ENCODE measurements at places on chromosomes 5 and 9.

DNA sequence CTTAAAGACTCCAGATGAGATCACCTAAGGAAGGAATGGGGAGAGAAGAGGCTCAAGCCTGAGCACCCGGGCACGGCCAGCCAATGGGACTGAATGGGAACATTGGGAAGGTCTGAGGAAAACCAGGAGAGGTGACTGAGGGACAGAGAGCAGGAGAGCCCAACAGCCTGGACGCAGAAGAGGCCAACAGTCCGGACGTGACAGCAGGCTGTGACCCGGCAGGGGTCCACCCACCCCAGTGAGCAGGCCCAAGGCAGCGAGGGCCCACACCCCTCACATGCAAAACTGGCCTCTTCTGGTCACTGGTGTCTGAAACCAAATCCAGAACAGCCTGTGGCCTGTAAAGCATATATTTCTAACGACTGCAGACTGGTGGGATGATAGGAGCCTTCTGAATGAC lies 7.6 kb upstream of the SPTLC1 start:
- no peak for DNase-seq

- DNase-seq: no peak
Measured at GRCh38 chr5:149930043-149930748, 14.4 kb downstream of the PDE6A start.

GRCh38 chr5:52994266-52994665 lies 5.1 kb downstream of the ITGA2 start:
- no peak for DNase-seq

DNA sequence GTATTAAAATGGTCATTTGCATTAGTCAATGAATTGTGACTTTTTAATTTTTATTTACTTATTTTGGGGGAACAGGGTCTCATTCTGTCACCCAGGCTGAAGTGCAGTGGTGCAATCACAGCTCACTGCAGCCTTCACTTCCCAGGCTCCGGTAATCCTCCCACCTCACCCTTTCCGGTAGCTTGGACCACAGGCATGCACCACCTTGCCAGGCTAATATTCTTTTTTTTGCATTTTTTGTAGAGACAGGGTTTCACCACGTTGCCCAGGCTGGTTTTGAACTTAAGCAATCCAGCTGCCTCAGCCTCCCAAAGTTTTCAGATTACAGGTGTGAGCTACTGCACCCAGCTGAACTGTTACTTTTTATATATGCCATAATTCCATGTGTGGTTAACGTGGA lies 143.4 kb downstream of the FBXL17 start:
- no peak for DNase-seq

DNA sequence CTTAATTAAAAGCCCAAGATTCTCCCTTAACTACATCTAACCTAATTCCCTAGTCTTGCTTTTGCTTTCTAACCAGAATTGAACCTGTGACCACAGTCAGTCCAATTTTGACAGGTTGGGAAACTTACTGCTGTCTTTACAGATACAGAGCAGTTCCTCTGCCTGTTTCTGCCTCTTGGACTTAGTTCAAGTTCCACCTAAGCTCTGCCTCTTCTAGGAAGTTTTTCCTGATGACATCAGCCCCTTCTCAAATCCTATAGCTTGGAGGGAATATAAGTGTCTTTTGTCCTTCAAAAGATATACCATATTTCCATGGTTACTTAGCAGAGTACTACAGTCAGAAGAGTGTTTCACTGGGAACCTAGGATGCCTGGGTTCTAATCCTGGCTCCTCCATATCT lies 31.7 kb downstream of the BRINP1 start:
- DNase-seq: no peak

DNA sequence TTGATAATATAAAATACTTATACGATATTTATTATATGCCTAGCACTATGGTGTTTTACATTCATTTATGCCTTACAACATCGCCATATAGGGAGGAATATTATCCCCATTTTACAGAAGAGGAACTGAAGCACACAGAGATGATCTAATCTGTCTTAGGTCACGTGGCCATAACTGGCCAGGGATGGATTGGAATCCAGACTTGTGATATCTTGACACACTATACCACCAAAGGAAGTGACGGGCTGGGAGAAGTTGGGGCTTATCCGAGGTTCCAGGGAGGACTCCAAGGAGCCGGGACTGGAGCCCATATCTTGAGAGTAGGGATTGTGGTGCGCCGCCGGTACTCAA lies 129.8 kb downstream of the TMEM174 start:
- DNase-seq: no peak

GRCh38 chr5:4646715-4647375 lies 493.3 kb upstream of the ADAMTS16 start:
- no peak for DNase-seq

- DNase-seq: no peak
Measured at GRCh38 chr5:89246252-89246651, 363.3 kb upstream of the MEF2C start.

- DNase-seq: peak; percentile 14
Measured at GRCh38 chr9:107137495-107138202, 145.4 kb upstream of the RAD23B start.

DNA sequence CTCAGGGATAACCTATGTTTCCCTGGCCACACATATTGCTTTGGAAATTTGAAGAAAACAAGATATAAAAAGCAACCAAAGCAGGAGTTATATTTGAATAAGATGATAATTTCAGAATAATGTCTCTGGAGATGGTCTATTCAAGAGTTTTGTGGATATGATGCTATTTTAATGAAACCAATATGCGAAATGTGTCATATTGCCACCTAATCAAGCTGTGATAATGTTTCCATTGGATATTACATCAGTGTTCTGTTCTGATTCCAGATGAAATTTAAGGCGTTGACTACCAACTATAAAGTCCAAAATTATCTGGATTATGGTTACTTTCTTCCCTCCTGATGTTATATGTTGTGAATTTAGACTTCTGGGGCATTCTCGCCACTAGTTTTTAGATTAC lies 27.6 kb upstream of the NUDT12 start:
- DNase-seq: no peak

DNA sequence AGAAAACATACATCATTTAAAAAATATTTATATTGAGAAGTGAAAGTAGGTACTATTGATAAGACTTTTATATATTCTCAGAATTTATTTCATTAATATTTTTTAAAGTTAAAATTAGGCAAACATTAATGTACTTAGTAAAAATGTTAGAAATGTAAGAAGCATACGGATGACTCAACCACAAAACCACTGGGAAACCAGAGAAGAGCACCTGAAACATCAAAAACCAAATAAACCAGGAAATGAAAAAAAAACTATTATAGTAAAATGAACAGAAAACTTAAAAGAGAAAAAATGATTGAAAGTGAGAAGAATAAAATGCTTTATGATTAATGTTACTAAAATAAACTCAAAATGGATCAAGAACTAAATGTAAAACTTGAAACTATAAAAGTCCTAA lies 233.2 kb upstream of the DAB2 start:
- no peak for DNase-seq

- DNase-seq: peak; percentile 6
Measured at GRCh38 chr9:100700689-100701318, 122.9 kb downstream of the CAVIN4 start.

GRCh38 chr5:19837536-19838174 lies 150.3 kb downstream of the CDH18 start:
- no peak for DNase-seq

DNA sequence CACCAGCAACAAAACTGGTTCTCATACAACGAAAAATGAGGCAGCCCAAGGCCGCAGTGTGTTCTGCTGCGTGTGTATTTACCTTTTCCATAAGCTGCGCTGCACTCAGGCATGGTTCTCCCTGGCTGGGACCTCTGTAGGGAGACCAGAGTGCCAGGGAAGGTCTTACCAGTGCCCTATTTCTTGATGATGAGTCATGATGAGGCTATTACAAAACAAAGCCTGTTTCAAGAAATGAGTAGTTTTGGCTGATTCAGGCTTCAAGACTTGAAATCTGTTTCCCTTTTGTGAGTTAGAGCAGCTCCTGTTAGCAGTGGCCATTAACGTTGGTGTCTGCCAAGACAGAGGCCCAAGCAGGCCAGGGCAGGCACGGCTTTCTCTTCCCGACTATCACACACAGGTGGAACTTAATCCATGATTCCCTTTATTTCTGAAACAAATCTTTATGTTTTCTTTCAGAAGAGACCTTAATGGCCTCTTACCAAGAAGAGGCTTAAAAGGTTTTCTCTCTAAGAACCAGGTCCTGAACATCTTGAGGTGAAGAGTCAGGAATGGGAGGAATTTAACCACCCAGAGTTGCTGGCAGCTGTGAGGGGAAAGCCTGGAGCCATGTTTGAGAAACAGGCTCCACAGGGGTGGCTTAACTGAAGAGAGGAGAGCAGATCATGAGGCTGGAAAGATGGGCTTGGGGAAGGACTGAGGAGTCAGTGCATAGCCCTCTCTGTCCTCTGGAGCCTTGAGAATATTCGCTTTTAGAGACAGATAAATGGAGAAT lies 41.4 kb upstream of the TIFAB start:
- DNase-seq: no peak

GRCh38 chr5:55232271-55232984 lies 980 bp downstream of the CCNO start:
- no peak for DNase-seq

DNA sequence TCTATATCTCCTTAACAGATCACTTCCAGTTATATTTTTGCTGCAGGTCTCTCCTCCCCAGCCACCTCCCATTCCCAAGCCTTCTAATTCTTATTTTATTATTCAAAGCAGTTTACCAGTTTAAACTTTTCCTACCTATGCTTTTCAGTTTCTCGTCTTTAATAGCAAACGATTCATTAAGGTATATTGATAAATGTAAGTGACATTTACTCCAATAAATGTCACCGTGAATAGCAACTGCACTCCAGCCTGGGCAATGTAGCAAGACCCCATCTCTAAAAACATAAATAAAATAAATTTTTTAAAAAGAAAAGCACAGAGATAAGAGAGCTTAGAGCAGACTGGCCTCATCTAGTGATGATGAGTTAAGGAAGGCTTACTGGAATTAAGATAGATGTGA lies 42.6 kb downstream of the ARRDC3 start:
- no peak for DNase-seq

DNA sequence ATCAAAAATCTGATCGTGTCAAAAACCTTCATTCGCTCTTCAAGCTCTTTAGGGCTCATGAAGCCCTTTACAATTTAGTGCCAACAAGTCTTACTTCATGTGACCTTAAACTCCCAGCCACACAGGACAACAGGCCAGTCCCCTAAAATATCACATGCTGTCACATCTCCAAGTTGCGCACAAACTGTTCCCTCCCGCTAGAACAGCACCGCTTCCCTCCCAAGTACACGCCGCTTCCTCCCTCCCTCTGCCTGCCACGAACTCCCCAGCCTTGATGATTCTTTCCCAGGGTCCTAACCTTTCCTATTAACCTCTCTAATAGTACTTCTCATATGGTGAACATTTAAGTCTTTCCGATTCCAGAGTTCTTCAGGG lies 91.2 kb downstream of the TLE1 start:
- no peak for DNase-seq

- DNase-seq: peak; percentile 12
Measured at GRCh38 chr5:131747180-131748105, 49.4 kb downstream of the FNIP1 start.

GRCh38 chr9:85172001-85172978 lies 502.8 kb downstream of the NTRK2 start:
- no peak for DNase-seq

- DNase-seq: no peak
Measured at GRCh38 chr9:14261616-14262015, 52.3 kb downstream of the NFIB start.

GRCh38 chr9:126509718-126510117 lies 104.0 kb upstream of the LMX1B start:
- DNase-seq: no peak

- no peak for DNase-seq
Measured at GRCh38 chr5:61625137-61625561, 293.1 kb downstream of the ZSWIM6 start.

GRCh38 chr5:31751610-31752009 lies 112.7 kb downstream of the PDZD2 start:
- no peak for DNase-seq

DNA sequence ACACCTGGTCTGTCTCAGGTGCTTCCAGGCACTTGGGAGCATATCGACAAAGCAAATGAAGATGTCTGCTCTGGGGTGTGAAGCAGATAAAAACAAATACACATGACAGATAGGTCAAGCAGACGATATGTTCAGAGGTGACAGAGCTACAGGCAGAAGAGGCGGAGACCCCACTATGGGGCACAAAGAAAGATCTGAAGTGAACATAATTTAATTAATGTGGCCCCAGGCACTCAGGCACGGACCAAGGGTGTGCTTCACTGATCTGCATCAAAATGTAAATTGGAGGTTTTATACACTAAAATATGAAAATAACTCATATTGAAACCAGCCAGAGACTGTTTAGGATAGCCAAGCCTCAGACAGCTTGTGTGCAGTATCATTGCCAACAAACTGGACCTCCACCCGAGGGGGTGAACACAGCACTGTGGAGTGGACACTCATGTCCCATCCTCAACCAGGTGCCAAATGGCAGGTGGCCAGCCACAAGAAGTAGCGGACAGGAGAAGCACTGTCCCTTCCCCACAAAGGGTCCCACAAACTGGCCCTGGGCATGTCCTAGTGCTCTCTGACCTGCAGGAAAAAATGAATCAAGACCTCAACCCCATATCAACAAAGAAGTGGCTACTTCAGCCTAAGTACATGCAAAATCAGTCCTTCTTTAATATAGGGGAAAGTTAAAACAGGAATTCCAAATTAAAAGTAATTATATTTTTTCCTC lies 29.2 kb downstream of the ROR2 start:
- no peak for DNase-seq

DNA sequence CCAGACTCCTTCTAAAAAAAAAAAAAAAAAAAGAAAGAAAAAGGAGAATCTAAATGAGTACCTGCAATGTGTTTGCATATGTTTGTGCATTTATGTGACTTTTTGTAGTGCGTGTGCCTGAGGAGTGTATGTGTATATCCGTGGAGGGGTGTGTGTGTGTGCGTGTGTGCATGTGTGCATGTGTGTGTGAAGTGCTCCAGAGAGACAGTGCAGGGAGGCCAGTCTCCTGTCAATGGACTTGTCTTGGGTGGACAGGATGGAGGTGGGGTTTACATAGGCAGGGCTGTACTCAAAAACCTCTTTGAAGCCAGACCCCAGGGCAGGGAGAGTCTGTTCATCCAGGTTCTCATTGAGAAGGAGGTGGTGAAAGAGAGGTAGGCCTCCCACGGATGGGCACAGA lies 87.1 kb upstream of the MVB12B start:
- no peak for DNase-seq

- no peak for DNase-seq
Measured at GRCh38 chr5:196350-196749, 5.1 kb downstream of the LRRC14B start.

- DNase-seq: no peak
Measured at GRCh38 chr5:32961059-32961415, 249.9 kb downstream of the NPR3 start.

DNA sequence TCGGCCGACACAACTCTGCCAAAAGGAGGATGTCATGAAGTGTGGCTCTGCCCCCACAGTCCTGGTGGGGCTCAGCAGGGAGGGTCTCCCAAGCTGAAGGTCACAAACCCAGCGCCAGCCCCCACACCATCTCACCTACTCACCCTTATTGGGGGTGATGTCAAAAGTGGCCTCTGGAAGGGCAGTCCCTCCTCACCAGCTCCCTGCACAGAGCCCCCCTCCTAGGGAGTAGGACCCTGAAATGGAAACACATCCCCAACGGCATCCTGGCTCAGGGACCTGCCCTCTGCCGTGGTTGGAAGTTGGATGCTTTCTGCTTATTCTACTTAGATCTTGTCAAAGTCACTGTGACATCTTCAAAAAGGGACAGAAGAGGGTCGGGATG lies 89.5 kb downstream of the NSUN2 start:
- no peak for DNase-seq

Data from CD4-positive, alpha-beta T cell treated with Interleukin-12 subunit alpha and Interleukin-12 subunit beta, for 1 hour (primary cell).